ENCODE measurements at places on chromosomes 2 and 18.

- DNase-seq = no peak
Measured at GRCh38 chr2:217993138-217993537, 9.7 kb downstream of the TNS1 start.

GRCh38 chr2:28276076-28276618 lies 116.5 kb upstream of the FOSL2 start:
- DNase-seq = no peak

DNA sequence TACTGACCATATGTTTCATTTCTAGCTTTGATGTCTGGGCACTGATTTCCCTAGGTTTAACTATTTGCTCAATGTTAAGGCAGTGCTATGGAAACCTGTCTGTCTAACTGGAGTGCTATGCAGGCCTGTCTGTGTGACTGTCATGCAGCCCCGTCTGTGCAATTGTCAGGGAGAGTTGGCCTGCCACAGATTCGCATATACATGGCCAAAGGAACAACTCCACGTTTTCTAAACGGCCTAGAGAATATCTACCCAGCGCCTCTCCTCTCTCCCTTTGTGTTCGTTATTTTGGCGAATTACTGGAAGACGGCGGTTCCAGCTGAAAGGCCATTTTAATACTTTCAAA lies 59.6 kb upstream of the PSME4 start:
- DNase-seq = no peak

DNA sequence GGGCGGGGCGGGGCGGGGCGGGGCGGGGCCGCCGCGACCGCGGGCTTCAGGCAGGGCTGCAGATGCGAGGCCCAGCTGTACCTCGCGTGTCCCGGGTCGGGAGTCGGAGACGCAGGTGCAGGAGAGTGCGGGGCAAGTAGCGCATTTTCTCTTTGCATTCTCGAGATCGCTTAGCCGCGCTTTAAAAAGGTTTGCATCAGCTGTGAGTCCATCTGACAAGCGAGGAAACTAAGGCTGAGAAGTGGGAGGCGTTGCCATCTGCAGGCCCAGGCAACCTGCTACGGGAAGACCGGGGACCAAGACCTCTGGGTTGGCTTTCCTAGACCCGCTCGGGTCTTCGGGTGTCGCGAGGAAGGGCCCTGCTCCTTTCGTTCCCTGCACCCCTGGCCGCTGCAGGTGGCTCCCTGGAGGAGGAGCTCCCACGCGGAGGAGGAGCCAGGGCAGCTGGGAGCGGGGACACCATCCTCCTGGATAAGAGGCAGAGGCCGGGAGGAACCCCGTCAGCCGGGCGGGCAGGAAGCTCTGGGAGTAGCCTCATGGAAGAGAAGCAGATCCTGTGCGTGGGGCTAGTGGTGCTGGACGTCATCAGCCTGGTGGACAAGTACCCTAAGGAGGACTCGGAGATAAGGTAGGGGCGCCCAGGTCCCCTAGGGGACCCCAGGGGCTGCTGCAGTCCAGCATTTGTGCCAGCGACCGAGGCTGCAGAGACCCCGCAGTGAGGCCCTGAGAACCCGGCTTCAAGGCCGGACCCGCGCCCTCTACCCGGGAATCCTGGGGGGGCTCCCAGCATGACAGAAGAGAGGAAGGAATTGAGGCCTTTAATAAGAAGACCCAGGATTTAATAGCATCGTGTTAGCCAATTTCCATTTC lies at the start of gene KHK:
Gene KHK (plus strand): TSS at position 49 of the 870 bp plus-strand sequence. CDS start 488 bp downstream, at position 537.
- no peak for DNase-seq

DNA sequence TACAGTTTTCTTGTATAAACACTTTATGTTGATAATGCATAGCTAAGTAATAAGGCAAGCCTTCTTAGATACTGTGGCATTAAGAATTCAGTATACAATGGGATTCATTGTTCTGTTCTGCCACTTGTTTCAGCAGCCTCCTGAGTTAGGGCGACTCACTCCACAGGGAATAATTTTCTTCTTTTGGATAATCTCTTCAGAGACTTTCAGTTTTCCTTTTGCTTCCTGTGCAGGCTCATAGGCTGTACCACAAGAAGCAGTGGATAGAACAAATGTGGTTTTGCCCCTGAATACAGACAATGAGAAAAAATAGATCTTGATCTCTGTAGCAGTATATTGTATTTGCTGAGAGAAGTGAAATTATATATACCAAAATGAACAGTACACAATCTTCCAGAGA lies 298.0 kb downstream of the ZNF407 start:
- no peak for DNase-seq

DNA sequence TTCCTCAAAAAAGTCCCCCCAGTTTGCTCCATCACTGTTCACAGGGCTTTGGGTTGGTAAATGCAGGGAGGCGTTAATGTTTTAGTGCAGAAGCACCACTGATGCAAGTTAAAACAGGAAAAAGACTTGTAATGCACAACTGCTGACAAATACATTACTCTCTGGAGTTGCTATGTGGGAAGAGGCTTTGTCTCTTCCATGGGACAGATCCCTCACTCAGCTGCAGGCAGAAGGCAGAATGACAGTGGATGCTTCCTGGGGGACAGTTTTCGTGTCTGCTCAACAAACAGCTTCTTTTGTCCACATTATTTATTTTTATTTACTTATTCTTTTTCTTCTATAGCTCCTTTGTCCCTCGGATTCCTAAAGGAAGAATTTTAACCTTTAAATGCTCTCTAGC lies 22.7 kb upstream of the KCNE4 start:
- DNase-seq = no peak

DNA sequence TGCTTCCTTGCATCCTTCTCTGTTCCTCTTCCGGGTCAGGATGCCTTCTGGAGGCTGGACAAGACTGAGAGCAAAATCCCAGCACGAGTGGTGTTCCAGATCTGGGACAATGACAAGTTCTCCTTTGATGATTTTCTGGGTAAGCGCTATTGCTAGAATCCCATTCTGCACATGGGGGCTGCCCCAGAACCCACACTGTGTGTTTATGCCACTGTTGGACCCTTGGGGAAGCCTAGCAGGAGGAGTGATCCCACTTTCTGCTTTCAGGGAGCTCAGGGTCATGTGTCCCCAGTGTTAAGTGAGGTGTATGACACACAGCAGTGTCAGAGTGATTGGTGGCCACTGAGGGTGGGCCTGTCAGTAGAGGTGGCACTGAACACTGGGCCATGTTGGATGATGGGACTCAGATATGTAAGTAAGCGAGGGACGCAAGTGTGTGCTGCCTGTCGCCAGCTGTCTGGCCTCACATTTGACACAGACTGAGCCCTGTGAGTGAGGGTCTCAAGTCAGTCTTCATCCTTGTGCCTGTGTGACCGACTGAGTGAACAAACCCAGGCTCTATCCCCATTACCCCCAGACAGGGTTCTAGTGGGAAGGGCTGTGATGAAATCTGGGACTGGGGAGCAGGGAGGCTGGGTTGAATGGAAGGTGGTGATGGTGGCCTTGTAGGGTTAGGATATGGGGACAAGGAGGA lies 220.9 kb downstream of the DYSF start:
- no peak for DNase-seq

DNA sequence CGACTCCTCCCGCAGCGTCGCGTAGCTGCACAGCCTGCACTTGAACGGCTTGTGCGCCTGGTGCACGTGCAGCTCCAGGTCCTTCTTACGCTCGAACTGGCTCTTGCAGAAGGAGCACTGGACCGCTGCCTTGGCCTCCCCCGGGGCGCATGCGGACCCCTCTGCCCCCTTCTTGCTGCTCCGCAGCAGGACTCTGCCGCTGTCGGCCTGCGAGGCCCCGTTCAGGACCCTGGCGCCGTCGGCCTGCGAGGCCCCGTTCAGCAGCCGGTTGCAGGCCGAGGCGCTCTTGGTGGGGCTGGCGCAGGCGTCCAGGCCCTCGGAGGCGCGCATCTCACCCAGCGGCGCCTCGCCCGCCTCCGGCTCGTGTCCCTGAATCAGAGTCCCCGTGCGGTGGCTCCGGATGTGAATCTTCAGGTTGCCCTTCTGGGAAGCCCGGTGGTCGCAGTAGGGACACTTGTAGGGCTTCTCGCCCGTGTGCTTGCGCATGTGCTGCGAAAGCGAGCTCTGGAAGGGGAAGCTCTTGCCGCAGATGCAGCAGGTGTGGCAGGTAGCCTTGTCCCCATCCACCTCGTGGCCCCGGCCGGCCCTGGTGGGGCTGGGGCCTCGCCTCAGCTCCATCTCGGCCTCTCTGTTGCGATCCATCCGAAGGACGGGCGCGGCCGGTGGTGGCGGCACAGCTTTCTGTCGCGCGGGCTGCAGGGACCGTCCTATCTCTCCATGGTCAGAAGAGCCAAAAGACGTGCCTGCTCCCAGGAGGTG lies 52.5 kb downstream of the ZNF516 start:
- no peak for DNase-seq

- DNase-seq = no peak
Measured at GRCh38 chr2:184689638-184690037, 91.3 kb downstream of the ZNF804A start.

GRCh38 chr18:78692105-78692504 lies 287.5 kb upstream of the SALL3 start:
- DNase-seq = no peak

DNA sequence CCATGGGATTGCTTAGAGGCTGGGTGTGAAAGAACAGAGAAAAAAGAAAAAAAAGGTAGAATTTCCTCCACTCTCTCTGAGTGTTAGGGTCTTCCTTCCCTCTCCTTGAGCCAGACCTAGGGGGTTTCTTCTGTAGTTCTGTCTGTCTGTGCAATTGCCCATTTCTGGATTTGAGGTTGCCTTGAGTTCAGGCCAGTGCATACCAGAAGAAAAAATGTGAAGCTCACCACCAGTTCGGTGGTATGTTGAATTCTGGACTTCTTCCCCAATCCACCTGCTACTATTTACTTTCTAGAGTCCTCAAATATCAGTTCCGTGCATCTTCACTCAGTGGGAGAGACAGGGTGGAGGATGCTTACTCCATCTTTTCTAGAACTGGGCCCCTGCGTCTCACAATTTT lies 15.3 kb upstream of the SELENOI start:
- no peak for DNase-seq

- no peak for DNase-seq
Measured at GRCh38 chr2:170930991-170931266, 1.9 kb downstream of the GORASP2 start.

DNA sequence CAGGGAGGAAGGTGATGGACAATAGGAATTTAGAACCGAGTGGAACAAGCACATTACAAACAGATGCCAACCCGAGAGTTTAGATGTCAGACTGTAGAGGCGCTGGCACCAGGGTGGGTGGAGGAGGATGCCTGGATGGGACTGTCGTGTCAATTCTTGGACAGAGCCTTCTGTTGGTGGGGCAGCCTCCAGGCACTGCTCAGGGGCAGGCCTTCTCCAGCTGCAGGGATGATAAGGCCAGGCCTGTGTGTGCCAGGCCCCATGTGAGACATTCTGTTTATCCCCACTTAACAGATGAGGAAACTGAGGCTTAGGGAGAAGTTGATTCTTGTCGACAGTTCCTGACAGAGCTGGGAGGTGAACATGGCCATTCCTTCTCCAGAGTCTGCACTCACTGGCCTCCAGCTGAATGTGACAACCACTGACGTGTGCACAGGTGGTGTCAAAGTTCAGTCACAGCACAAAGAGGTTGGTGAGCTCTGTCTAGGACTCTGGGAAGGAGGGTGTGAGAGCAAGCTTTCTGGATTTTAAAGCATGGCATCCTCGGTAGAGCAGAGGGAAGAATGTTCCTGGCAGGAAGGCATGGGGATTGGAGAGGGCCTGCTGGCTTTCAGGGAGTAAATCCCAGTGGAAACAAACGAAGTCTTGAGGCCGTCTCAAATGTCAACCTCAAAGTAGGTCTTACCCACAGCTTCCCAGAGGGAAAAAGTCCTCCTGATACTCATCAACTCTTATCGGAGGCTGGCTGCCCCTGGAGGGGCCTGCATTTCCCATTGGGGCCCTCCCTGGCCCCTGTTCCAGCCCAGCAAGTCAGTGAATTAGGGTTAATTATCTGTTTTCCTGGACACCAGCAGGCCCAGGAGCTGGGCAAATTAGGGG lies 52.4 kb downstream of the GLI2 start:
- no peak for DNase-seq

GRCh38 chr18:51234117-51235008 lies 36.9 kb upstream of the MEX3C start:
- DNase-seq = no peak

- no peak for DNase-seq
Measured at GRCh38 chr2:88212251-88212790, 42.2 kb downstream of the THNSL2 start.

GRCh38 chr2:235740821-235741220 lies 247.0 kb downstream of the AGAP1 start:
- no peak for DNase-seq

- DNase-seq = no peak
Measured at GRCh38 chr2:242043538-242044312, 174.2 kb downstream of the RTP5 start.

- DNase-seq = no peak
Measured at GRCh38 chr2:224819075-224819474, 102.9 kb upstream of the CCDC195 start.

DNA sequence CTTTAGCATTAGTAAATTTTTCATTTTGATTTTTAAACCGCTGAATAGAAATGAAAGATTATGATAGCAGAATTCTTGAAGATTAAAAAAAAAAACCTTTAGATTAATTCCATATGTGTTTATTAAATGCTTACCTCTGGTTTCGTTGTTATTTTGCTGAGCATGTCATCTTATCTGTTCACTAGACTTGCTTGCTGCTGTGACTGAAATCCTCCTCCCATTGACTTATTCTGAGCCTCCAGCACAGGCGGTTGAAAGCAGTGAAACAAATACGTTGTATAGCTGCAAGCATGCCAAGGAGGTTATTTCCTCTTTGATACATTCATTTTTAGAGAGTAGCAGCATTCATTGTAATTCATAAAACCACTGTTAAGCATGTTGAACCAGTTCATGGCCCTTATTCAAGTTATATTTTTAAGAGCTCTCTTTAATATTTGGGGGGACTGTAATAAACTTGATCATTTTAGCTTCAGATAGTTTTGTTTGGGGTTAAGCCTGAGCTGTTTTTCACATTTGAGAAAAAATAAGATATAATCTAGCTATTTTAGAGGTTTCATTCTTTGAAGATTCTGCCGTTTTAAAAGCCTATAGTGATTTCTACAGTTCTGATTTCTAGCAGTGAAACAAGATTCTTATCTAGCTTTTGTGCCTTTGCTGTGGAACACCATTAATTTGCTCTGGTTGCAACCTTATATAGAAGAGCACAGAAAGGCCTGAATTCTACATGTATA lies at the start of gene HTR2B:
Gene HTR2B (minus strand): TSS at position 205 of the 731 bp plus-strand sequence. CDS start 1,278 bp downstream, outside the sequence.
- no peak for DNase-seq

DNA sequence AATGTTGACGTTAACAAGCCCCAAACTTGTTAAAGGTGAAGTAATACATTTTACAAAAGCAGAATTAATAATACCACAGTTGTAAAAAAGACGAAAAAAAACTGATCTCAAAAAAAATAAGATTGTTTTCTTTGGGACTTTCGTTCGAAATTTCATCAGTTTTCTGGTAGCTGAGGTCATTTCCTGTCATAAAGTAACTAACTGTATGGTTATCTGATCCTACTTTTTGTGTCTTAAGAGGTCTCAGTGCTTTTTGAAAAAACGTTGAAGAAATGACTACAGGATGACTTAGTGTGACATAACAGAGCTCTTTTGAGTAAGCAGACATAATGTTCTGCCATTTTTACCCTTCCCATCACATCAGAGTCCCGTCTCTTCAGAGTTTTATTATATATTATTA lies 79.3 kb downstream of the BIRC6 start:
- DNase-seq = no peak

DNA sequence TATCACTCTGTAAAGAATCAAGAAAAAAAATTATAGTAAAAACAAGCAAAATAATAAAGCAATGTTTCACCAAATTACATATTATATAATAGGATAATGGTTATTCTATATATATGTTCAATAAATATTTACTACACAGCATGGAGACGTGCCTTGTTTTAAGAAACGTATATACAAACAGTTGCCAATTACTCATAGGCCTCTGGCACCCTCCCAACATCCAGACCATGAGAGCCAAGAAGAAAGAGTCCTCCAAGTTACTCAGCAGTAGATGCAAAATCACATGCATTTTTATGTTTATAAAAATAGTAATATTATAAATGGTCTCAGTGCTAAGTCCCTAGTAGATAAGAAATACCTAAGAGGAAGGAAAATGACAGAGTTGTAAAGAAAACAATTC lies 64.8 kb downstream of the REV1 start:
- DNase-seq = no peak

Measured in activated CD8-positive, alpha-beta memory T cell treated with anti-CD3 and anti-CD28 coated beads for 48 hours (primary cell).